ENCODE measurements at places on chromosomes 1 and 21.

DNA sequence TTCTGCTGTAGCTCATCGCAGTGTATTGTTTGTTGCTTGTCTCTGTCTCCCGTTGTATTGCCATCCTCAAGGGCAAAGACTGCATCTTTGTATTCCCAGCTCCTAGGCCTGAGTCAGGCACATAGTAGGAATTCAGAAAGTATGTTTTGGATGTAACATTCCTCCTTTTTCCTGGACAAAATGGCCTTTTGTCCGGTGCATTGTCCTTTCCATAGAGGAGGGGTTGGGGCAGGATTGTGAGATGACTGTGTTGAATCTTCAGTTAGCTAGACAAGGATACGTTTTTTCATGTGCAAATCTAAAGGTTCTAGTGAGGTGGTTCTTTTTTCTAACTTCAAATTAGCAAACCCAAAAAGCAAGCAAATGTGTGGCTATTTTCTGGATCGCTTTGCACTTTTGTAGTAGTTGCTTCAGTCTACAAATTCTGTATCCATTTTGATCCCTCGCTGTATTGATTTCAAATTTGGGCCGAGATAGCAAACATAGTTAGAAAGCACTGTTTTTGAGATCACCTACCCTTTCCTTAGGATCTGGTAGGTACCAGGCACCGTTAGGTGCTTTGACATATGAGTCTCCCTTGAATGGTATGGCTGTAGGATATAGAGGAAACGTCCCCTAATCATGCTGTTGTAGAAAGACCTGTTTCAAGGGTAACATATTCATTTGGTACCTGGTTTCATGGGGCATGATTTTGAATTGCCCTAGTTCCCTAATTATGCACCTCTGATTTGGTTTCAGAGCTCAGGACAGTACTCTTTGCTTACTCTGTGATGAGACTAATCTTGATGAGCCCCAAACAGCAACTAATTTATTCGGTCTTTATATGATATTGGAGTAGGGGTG is 1.2 kb downstream of the PPP1R8 start:
- ATAC-seq, result no peak

GRCh38 chr1:206785182-206785765 is 13.0 kb upstream of the IL10 start:
- ATAC-seq, result no peak

- ATAC-seq, result peak; percentile 92
Observed at GRCh38 chr1:59432531-59433439, 135.9 kb downstream of the FGGY start.

- peak; percentile 92 for ATAC-seq
Observed at GRCh38 chr21:42609811-42610210, 43.6 kb upstream of the PDE9A start.

GRCh38 chr1:203271018-203271743 is 34.1 kb upstream of the BTG2 start:
- peak; percentile 49 for ATAC-seq

GRCh38 chr1:68116643-68117235 is 66.3 kb upstream of the DIRAS3 start:
- ATAC-seq, result no peak

GRCh38 chr1:27872059-27872801 is at the start of gene THEMIS2:
THEMIS2 (plus strand) TSS chr1:27872544; CDS start chr1:27872572, 28 bp downstream.
- peak; percentile 75 for ATAC-seq

DNA sequence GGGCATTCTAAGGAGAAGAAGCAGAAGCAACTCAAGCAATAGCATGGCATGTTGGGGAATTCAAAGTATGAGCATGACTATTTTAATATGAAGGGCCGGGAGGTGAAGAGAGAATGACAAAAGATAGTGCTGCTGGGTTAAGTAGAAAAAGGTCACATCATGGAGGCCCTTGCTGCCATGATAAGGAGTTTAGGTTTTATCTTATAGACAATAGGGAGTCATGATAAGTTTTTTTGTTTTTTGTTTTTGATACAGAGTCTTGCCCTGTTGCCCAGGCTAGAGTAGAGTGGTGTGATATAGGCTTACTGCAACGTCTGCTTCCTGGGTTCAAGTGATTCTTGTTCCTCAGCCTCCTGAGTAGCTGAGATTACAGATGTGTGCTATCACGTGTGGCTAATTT is 3.1 kb downstream of the BNIPL start:
- no peak for ATAC-seq

DNA sequence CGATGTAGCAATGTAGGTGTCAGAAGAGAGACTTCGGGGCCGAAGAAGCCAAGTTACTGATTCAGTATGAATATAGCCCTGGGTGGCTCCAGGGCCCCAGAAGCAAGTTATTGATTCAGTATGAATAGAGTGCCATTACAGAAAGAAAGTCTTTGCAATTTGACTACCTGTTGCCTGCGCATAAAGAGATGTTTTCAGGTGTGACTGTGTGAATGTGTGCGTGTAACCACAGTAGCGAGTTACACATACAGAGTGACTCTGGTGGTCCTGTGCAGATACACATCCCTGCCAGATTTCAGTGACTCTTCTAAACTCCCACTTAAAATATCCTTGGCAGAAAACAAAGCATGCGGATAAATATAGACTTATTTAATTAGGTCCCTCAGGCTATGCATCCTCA is 142.7 kb upstream of the CD34 start:
- ATAC-seq, result no peak

GRCh38 chr1:221809091-221810029 is 67.5 kb upstream of the DUSP10 start:
- peak; percentile 86 for ATAC-seq

- no peak for ATAC-seq
Observed at GRCh38 chr21:41031701-41032220, 136.2 kb upstream of the BACE2 start.

DNA sequence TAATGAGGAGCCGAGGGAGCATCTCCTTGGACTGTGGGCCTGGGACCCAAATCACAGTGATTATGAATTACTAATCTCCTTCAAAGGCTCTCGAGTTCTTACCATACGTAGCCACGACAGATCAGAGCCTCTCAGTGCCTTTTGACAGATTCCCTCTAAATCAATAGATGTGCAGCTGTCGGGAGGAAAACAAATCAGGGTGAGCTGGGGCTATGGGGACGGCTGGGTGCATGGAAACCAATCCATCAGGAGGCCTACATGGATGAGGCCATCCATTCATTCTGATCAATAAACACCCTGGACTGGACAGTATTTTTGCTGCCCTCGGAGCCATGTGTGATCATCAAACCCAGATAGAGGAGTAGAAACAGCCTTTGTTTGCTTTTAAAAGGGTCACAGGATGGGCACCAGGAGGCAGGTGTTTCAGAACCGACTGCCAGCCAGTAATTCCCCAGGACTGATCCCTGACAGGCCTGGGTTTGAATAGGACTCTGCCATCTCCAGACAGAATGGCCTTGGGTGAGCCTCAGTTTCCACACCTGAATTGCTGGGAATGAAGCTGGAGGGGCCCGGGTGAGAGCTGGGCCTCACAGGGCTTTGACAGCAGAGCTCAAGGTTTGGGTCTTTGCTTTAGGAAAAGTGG is 532.8 kb downstream of the MATN1 start:
- ATAC-seq, result no peak

DNA sequence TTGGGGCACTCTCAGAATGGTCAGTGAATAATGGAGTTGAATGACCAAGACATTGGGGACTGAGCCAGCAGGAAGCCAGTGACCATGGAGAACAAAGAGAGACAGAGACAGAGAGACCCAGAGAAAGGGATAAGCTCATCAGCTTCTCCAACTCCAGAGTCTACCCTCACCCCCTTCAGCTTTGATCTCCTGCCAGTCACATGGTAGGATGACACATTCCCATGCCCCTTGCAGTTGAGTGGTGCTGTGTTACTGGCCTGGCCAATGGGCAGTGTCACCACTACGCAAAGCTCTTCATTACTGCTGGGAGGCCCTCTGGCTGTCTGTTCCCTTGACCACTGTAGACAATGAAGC is 643.5 kb downstream of the AJAP1 start:
- no peak for ATAC-seq

- no peak for ATAC-seq
Observed at GRCh38 chr1:92989936-92990583, 28.8 kb upstream of the DIPK1A start.

GRCh38 chr1:192873836-192874235 is 65.0 kb downstream of the RGS2 start:
- no peak for ATAC-seq

DNA sequence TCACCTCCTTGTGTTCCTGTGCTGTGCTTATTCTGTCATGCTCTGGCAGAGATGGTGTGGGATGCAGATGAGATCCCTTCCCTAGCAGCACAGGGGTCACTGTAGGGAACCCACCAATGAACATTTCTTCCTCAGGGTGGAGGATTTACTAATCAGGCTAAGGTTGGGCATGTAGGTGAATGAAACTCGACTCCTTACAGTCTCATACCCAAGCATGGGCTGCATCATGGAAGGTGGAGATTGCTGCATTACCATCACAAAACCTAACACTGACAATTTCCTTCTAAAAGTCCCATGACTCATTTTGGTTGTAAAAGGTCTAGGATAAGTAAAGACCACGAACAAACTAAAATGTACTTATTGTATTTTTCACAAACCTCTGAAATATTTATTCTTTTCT is 399.9 kb downstream of the DSCAM start:
- no peak for ATAC-seq

DNA sequence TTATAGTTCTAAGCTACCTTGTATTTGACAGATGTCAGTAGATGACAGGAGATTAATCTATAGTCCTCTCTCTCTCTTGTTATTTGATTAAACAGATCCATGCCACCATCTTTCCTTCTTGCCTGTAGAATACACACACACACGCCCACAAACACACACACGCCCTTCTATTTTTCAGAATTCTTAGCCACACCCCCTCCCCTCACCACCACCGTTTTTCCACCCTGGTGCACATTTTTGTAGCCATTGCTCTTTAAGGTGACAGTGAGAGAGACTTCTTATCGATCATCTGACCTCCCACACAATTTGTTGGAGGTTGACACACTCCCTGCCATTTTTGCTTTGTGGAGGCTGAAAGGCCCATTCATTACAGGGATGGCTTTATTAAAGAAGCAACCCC is 123.2 kb downstream of the NTNG1 start:
- no peak for ATAC-seq

GRCh38 chr1:4309676-4310320 is 344.6 kb upstream of the AJAP1 start:
- ATAC-seq, result no peak

GRCh38 chr1:207644852-207645634 is at the start of gene CR1L:
CR1L (plus strand) TSS chr1:207645133; CDS start chr1:207645234, 101 bp downstream.
- peak; percentile 99 for ATAC-seq

- ATAC-seq, result no peak
Observed at GRCh38 chr1:197806718-197807117, 31.4 kb upstream of the DENND1B start.

DNA sequence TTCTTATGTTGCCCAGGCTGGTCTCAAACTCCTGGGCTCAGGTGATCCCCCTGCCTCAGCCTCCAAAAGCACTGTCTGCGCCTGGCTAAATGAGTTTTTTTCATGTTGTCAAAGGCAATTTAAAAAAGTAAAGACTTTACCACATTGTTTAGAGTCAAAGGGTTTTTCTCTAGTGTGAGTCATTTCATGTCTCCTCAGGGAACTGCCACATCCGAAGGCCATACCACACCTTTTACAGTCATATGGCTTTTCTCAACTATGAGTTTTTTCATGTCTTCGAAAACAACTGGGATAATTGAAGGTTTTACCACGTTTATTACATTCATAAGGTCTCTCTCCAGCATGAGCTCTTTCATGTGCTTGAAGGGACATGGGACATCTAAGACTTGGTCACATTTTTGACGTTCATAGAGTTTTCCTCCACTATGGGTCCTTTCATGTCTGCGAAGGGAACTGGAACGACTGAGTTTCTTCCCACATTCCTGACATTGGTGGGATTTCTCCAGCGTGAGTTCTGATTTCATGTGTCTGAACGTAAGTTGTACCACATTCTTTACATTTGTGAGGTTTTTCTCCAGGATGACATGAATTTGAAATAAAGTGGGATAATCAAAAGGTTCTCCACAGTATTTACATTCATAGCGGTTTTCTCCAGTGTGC is 65.6 kb downstream of the UCHL5 start:
- peak; percentile 92 for ATAC-seq

- ATAC-seq, result no peak
Observed at GRCh38 chr1:227785805-227786671, 29.4 kb upstream of the PRSS38 start.

All from activated T-helper 17 cell treated with anti-CD3 and anti-CD28 coated beads, Interleukin-2, amount 50 U/mL, for 72 hours (primary cell).